Stimulated activated CD8-positive, alpha-beta memory T cell treated with anti-CD3 and anti-CD28 coated beads, Interleukin-15, amount 100 ng/mL, for 4 hours (primary cell): ENCODE measurements at places on chromosomes 2 and 18.

DNA sequence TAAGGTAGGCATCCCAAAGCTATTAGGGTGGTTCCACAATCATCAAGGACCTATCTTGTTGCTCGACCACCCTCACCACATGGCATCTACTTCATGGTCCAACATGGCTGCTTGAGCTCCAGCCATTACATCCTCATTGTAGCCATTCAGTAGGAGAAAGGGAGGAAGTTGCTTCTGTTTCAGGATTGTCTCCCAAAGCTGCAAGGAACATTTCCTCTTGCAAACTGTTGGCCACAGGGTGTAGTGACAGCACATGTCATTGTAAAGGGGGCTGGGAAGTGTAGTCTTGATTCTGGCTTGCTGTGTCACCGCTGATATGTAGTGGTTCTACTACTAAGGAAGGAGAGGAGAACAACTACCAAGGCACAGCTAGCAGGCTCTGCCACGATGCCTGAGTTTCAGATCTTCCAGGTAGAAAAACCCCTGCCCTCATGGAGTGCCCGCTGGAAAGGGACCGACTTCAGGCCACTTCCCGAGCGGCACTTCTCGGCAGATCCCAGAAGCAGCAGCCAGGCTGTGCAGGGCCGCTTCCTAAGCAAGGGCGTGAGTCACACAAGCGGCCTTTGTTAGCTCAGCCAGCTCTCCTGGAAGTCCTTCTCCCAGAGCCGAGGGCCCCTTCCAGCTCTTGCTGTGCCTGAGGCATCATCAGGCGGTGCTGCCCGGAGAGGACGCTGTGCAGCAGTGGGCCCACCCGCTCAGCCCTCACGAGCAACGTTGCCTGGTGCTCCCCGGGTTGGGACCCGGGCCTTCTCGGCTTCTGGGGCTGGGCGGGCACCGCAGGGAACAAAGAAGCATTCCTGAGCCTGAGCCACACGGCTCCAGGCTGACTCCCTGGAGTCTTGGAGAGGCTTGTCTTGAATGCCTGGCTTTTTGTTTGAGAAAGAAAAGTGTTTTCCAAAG lies 58.2 kb downstream of the HS6ST1 start:
- DNase-seq, result no peak

GRCh38 chr18:78303519-78304191 lies 676.0 kb upstream of the SALL3 start:
- no peak for DNase-seq

DNA sequence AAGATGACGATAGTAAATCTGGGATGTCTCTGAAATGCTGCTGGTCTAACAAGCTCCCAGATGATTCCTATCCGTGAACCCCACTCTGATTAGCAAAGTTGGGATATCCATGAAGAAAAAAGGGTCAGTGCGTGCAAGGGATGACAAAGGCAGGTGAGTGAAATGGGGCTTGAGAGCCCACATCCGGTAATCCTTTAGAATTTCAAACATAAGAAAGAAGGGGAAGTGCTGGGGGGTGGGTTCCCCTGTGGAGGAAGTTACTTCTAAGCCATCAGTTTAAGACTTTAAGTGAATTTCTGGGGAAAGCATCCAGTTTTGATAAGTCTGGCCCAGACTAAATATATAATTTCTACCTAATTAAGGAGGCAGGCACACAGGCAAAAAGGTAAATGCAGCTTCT lies 209.5 kb downstream of the DPP10 start:
- DNase-seq, result no peak

GRCh38 chr2:177568390-177568789 lies 175.8 kb downstream of the AGPS start:
- DNase-seq, result no peak

- no peak for DNase-seq
These were observed 34.7 kb downstream of the PTPN18 start for GRCh38 chr2:130390460-130391057.

DNA sequence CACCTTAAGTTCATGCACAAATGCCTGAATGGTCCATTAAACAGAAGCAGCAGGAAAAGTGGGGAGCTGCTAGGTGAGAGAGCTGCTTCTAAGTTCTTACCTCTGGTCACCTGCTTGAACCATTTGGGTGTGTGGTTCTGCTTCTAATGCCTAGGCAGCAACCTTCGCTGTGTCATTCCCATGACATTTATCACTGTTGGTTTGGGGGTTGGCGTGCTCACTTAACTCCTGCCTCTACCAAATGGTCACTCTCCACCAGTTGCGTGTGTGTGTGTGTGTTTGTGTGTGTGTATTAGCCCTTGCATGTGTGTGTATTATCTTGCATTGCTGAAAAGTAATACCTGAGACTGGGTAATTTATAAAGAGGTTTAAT lies 56.2 kb downstream of the NCAPH start:
- no peak for DNase-seq

- no peak for DNase-seq
These were observed 432.0 kb downstream of the SETBP1 start for GRCh38 chr18:45112682-45113081.

DNA sequence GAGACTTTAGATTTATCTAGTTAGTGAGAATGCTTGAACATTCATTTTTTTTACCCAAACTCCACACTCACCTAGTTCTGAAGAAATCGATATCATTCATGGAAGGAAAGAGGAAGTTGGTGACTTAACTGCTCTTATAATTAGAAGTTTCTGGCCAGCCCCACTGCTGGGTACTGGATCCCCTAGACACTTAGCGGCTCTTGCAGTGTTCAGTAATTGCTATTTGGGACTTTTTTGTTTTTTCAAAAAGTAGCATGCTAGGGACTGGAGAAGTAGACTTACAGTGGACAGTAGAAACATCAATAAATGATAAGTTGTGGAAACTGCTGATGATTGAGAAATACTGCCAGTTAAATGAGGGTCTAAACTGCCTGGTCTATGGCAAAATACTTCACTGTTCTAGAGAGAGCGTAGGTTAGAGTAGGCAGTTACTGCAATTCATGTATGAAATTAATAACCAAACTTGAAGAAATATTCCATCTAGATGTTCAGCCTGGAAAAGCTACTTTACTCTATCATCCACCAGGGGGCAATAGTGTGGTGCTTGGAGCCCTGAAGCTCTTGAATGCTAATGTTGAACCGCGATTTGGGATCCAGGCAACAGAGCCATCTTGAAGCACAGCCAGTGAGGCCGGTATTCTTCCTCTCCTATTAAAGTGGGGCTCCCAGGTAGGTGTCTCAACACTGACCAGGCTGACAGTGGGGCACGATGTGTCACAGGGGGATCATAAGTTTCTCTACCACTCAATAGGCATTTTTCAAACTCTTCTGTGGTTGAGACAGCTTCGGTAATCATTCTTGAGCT lies 146.1 kb upstream of the SESTD1 start:
- DNase-seq, result no peak

GRCh38 chr2:10444463-10444862 lies 3.7 kb downstream of the ODC1 start:
- DNase-seq, result no peak

DNA sequence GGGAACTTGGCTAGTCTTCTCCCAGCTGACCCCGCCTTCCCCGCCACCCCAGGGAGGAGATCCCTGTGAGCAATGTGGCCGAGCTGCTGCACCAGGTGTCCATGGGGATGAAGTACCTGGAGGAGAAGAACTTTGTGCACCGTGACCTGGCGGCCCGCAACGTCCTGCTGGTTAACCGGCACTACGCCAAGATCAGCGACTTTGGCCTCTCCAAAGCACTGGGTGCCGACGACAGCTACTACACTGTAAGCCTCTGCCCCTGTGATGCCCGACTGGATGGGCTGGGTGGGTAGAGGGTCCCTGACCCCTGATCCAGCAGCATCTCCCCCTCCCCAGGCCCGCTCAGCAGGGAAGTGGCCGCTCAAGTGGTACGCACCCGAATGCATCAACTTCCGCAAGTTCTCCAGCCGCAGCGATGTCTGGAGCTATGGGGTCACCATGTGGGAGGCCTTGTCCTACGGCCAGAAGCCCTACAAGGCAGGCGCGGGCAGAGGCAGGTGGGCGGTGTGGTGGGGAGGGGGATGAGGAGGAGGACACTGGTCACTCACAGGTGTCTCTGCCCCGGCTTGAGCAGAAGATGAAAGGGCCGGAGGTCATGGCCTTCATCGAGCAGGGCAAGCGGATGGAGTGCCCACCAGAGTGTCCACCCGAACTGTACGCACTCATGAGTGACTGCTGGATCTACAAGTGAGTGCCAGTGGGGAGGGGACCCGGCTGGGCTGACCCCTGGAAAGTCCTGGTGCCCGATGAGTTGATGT lies 24.2 kb downstream of the ZAP70 start:
- DNase-seq, result no peak

GRCh38 chr18:76335859-76336640 lies 159.0 kb downstream of the ZNF516 start:
- DNase-seq, result no peak

- no peak for DNase-seq
These were observed 20.2 kb upstream of the KCTD1 start for GRCh38 chr18:26568513-26568912.

- no peak for DNase-seq
These were observed 54.8 kb downstream of the CRACDL start for GRCh38 chr2:98881153-98881650.
